ENCODE measurements at places on chromosomes 5 and 9.
A peak's percentile ranks its signal among the peaks of the same experiment; 100 is the strongest.

DNA sequence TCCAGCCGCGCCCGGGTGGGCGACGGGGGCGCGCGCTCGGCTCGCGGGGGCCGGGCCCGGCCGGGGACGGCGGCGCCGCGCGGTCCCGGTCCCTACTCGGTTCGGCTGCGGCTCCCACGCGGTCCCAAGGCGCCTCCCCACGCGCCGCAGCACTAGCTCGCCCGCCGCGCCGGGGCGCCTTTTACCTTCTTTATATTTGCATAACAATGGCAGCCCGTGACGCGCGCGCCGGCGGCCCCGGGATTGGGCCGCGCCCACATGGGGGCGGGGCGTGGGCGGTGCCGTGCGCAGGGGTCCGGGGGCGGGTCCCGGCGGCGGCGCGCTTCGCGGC lies at the start of gene NRARP:
NRARP (minus strand) TSS at position 154 of the 331 bp plus-strand sequence. CDS start 343 bp downstream, outside the sequence.
- peak; percentile 77 for DNase-seq

GRCh38 chr5:152092580-152092979 lies 167.9 kb upstream of the GLRA1 start:
- no peak for DNase-seq

GRCh38 chr5:154466147-154466546 lies 11.9 kb downstream of the HAND1 start:
- no peak for DNase-seq

DNA sequence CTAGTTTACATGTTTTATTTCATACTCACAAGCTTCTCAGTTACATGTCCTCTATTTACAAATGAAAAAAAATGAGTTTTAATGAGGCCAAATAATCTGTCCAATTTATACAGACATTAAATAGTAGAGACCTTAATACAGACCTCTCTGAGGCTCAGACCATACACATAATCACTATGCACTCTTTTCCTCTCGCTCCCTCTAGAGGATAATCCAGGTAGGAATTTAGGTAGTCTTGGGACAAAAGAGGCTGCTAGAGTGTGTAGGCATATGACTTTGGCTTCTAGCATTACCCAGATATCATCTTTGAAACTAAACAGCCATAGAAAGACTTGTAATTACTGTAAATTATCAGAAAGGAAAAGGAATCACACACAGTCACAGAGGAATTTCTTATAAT lies 444.7 kb downstream of the HINT1 start:
- DNase-seq, result peak; percentile 60

- DNase-seq, result no peak
Observed at GRCh38 chr9:18761742-18762300, 271.2 kb downstream of the SAXO1 start.

GRCh38 chr9:3457175-3457574 lies 68.6 kb downstream of the RFX3 start:
- DNase-seq, result no peak

DNA sequence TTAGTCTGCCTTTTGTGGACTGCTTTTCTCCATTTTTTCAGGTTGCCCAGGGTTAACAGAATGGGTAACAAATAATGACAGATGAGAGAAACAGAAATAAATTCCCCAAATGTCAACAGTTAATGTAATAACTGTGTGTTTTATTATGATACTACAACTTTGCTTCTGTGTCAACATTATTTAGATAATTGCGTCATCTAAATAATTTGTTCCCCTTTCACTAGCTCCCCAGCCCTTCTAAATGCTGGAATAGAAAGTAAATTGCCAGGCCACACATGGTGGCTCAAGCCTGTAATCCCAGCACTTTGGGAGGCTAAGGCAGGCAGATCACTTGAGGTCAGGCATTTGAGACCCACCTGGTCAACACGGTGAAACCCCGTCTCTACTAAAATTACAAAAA lies 53.5 kb downstream of the RNF38 start:
- DNase-seq, result no peak

DNA sequence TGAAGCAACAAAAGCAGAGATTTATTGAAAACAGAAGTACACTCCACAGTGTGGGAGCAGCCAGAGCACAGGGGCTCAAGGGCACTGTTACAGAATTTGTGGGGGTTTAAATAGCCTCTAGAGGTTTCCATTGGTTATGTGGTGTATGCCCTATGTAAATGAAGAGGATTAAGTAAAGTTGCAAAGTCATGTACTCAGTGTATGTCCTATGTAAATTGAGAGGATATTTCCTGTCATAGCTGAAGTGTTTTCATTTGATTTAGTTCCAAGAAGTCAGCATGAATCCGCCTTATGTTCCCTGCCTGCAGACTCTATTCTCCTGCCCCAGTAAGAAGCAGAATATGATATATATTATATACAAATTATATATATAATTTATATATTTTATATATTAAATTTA lies 966.0 kb upstream of the COX7C start:
- no peak for DNase-seq

DNA sequence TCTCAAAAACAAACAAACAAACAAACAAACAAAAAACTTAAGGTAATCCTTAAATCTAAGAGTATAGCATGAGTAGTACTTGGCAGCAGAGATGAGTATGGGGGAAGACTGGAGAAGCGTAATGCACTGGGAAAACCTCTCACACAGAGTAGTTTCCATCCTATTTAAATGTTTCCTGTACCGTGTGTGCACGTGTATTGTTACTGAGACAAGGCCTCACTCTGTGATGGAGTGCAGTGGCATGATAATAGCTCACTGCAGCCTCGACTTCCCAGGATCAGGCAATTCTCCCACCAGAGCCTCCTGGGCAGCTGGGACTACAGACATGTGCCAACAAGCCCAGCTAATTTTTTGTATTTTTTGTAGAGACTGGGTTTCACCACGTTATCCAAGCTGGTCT lies 2.9 kb downstream of the UIMC1 start:
- no peak for DNase-seq

GRCh38 chr9:136199391-136200288 lies 5.3 kb downstream of the LHX3 start:
- DNase-seq, result no peak

DNA sequence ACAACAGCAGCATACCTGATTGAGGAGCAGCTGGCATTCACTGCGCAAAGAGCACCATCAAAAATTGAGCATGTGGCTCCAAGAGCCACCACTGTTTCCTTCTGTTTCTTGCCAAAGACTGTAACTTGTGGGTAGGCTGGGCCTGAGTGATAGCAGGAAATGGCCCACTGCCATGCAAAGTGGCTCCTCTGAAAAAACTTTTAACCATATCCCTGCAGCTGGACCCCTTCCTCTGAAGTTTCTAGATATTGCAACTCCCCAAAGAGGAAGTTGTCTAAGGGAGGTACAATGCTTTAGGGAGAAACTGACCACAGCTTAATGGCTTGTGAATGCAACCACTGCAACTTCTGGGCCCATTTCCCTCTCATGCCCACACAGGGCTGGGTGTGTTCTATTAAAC lies 355.4 kb upstream of the PDE4D start:
- DNase-seq, result no peak

DNA sequence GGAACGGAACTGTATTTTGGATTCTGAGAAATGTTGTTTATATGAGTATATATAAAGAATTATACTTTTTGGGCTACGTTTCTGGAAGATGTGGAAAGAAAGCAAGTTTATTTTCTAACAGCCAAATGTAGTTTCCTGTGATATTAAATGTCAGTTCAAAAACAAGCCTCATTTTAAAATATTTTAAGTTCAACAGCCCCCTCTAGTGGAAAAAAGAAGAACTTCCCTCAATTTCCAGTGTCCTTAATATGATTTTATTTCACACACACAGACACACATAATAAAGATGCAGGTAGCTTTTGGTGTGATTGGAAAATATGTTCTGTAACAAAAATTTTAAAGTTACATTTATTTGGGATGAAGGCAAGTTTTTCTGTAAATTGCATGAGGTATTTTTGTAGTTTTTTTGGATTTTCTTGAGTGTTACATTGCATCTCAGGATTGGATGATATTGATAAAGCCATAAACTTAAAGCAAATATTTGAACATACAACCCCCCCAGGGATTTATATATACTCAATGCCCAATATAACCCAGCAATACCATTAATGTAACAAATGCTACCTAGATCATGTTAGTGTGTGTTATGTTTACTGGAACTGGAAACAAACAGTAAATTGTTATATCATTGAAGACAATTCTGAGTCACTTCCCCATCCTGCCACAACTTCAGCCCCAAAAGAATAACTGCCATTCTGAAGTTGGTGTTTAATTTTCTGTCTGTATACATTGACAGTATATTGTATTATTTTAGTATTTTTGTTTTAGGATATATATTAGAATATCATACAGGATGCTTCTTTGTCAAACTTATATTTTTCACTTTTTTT lies 54.0 kb downstream of the CCDC171 start:
- DNase-seq, result peak; percentile 51

GRCh38 chr9:29697011-29697410 lies 2123.7 kb upstream of the C9orf72 start:
- peak; percentile 70 for DNase-seq

DNA sequence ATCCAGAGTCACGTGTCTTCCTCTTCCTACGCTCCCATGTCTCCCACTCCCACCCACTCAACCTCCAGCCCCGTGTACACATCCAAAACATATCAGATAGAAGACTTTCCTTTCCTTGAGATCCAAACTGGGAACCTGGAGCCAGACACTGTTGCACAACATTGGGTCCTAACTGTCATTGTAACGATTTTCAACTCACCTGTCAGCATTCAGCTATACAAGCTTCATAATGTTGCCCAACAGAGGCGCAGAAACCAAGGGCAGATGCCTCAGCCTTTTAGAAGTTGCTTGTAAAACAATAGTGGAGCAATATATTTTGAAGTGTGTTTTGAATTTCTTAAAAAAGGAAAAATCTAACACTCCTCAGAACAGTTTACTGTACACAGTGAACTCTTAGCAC lies 84.9 kb upstream of the GLIS3 start:
- DNase-seq, result no peak

DNA sequence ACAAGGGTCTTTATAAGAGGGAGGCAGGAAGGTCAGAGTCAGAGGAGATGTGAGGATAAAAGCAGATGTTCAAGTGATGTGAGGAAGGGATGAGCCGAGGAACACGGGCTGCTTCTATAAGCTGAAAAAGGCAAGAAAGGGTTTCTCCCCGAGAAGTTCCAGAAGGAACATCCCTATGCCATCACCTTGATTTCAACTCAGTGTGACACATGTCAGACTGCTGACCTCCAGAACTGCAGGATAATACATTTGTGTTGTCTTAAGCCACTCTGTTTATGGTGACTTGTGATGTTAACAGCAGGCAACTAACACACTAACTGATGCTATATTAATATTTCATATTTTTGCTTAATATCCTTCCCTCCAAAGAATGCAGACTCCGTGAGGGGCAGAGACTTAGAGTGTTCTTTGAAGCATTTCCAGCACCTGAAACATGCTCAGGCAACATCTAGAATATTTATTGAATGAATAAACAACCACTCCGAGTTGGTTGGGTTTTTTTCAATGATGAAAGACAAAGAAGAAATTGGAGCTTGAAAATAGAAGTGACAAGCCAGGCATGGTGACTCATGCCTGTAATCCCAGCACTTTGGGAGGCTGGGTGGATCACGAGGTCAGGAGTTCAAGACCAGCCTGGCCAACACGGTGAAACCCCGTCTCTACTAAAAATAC lies 77.6 kb upstream of the ADRA1B start:
- no peak for DNase-seq

GRCh38 chr9:132141344-132141947 lies 20.4 kb upstream of the NTNG2 start:
- no peak for DNase-seq

- DNase-seq, result peak; percentile 33
Observed at GRCh38 chr5:32027093-32027716, 146.9 kb downstream of the GOLPH3 start.

DNA sequence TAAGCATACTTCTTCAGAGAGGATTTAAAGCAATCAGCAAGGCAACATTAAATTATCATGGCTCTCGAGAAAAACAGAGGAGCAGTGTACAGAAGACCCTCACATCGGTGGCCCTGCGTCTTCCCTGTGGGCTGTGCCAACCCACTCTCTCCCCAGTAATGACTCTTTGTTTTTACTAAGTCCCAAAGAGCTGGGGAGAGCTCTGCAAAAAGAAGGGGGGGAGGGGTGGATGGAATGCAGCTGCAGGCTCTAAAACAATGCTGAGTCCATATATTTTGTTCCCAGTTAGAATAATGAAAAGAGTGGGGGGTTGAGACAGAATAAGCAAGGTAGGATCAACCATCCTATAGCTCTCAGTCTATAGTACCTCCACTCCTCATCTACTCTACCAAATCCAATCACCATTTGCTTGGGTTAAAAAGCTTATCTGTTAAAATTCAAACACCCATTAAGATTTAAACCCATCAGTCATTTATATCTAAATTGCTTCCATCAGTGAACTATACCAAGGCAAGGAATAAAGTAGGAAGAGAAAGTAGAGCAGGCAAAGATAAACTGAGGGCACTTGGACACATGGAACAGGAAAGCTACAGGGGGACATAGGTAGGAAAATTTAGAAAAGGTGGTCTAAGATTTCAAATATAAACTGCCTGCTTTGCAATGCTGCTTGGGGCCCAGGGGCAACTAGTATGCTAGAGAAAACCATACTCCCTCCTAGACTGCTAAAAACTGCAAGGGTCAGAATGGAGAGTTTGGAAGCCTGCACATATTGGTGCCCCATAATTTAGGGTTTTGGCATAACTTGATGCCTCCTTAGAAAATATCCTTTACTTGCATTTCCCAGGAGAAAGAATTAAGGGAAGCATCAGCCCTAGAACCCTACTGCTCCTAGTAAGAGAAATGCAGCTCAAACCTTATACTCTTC lies 20.6 kb downstream of the ELL2 start:
- DNase-seq, result peak; percentile 44

GRCh38 chr9:137606005-137606621 lies 627 bp downstream of the ARRDC1 start:
- no peak for DNase-seq

Data from fibroblast of skin of right quadriceps (primary cell).